ENCODE measurements at places on chromosomes 5 and 9. TPM values are rescaled to one million over a fixed set of nuclear protein-coding genes. Genes with fewer than 3 reads are reported as not detected.

The GPR151 gene
- total RNA-seq = not detected

The LMX1B gene
- 1.1 TPM for total RNA-seq

The EPB41L4A gene
- total RNA-seq = 51.4 TPM

The TOR4A gene
- 3.3 TPM for total RNA-seq

The C9orf153 gene
- 0.49 TPM for total RNA-seq

The SPAAR gene
- 9.7 TPM for total RNA-seq

The CDKN2A gene
- 20.9 TPM for total RNA-seq

The HAVCR2 gene
- total RNA-seq = 122 TPM

The PLEKHG4B gene
- not detected for total RNA-seq

The SCGB3A1 gene
- not detected for total RNA-seq

The PRDM9 gene
- total RNA-seq = not detected

The SPINK5 gene
- total RNA-seq = 0.57 TPM

The CPLANE1 gene
- 26.8 TPM for total RNA-seq

The GFI1B gene
- total RNA-seq = not detected

The MRRF gene
- total RNA-seq = 61.0 TPM

The AGXT2 gene
- total RNA-seq = not detected

The SYK gene
- 72.4 TPM for total RNA-seq

The OR13C8 gene
- not detected for total RNA-seq

The IL13 gene
- 0.66 TPM for total RNA-seq

The CCNI2 gene
- total RNA-seq = not detected

The GRXCR2 gene
- total RNA-seq = not detected

The TRIM36 gene
- total RNA-seq = 0.44 TPM

The TTC39B gene
- 3.6 TPM for total RNA-seq

The ALG2 gene
- 39.1 TPM for total RNA-seq

The PCDHGA4 gene
- 4.0 TPM for total RNA-seq

The RAI14 gene
- 13.8 TPM for total RNA-seq

The SAXO1 gene
- not detected for total RNA-seq

The GRM6 gene
- not detected for total RNA-seq

The TUBB4B gene
- 92.0 TPM for total RNA-seq

The ENTPD8 gene
- total RNA-seq = not detected

The TMEM252 gene
- not detected for total RNA-seq

The SHC3 gene
- total RNA-seq = 2.9 TPM

The SH2D3C gene
- 9.0 TPM for total RNA-seq

The WDR38 gene
- not detected for total RNA-seq

The KYAT1 gene
- 2.4 TPM for total RNA-seq

The LPAR1 gene
- 83.1 TPM for total RNA-seq

The NEURL1B gene
- total RNA-seq = 38.4 TPM

The BRINP1 gene
- total RNA-seq = not detected

The AFAP1L1 gene
- total RNA-seq = 48.8 TPM

The FAM153A gene
- total RNA-seq = 0.38 TPM

The EQTN gene
- total RNA-seq = not detected

The ANKRD34B gene
- not detected for total RNA-seq

The DCP2 gene
- total RNA-seq = 36.6 TPM

The SOHLH1 gene
- not detected for total RNA-seq

The SURF2 gene
- total RNA-seq = 20.1 TPM

The TMEM174 gene
- total RNA-seq = not detected

The GPR21 gene
- total RNA-seq = 0.88 TPM

The PCDHB7 gene
- total RNA-seq = 1.5 TPM

The GNE gene
- 36.0 TPM for total RNA-seq

Data from subcutaneous adipose tissue (tissue), 4 donors.